ENCODE measurements at places on chromosomes 16 and 17.

DNA sequence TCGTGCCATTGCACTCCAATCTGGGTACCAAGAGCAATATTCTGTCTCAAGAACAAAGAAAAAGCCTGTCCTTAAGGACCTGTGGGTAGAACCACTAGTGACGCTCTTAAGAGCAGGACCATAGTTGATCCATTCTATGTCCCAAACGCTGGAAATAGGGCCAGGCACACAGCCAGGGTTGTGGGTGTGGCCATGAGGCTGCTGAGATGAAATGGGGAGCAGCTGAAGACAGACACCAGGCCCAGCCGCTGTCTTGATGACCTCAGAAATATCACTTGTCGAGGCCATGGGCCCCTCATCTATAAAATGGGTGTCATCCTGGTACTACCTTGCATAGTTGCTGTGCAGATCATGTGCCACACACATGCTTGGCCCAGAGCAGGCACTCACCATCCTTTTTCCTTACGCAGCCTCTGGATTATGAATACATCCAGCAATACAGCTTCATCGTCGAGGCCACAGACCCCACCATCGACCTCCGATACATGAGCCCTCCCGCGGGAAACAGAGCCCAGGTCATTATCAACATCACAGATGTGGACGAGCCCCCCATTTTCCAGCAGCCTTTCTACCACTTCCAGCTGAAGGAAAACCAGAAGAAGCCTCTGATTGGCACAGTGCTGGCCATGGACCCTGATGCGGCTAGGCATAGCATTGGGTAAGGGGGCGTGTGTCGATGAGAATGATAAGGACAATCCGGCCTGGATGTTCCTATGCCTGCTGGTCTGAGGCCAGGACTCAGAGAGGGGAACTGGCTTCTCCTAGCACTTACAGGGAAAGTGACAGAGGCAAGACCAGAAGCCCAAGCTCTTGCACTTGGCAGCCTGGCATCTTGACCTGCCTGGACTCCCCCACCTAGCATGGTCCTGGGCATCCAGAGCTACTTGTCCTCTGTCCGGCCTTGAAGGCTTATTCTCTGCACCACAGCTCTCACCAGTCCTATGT lies 25.5 kb downstream of the CDH5 start:
- no peak for DNase-seq

DNA sequence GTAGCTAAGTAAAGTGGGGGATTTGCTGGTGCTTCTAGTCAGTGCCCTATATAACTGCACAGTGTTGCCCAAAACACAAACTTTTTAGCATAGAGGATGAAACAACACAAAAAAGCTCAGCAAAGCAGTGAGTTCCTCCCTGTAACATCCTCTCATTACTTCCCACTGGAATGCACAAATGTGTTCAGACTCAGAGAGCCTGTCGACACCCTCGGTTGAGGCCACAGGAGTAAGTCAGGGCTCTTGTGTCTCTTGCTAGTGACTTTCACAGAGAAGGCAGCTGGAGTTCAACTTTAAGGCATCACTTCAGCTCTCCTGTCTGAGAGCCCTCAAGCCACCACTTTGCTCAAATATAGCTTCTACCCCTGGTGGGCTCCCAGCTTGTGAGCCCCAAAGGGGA lies 107.2 kb upstream of the NETO2 start:
- no peak for DNase-seq

DNA sequence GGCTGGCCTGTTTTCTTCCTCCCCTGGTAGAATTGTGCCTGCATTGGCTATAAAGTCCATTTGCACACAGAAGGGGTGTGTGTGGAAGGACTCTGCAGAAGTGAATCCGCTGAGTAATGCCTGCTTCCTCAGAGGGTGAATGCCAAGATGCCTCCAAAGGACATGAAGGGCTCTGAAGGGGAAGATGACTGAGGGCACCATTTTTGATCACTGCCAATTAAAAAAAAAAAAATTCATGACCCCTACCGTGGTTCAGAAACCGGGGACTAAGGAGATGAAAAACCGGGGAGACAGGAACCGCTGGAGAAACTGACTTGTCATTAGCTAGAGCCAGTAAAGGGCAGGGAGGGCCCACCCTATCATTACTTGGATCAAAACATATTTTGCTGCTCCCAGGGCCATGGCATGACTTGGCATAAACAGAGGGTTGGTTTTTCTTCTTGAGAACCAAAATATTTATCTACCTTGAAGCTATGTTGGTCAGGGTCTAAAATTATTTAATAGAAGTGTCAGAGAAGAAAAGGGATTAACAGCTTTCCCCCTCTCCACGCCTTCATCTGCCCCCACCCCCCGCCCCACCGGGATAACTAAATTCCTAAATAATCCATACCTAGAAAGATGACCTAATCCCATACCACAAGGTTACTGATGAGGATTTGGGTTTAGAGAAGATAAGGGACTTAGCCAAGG lies 3.6 kb upstream of the USP7 start:
- DNase-seq = no peak

- no peak for DNase-seq
Measured at GRCh38 chr16:53510704-53511070, 7.7 kb upstream of the AKTIP start.

- no peak for DNase-seq
Measured at GRCh38 chr16:25297151-25297787, 39.6 kb upstream of the ZKSCAN2 start.

- DNase-seq = no peak
Measured at GRCh38 chr16:75793641-75794040, 67.4 kb upstream of the CPHXL start.

DNA sequence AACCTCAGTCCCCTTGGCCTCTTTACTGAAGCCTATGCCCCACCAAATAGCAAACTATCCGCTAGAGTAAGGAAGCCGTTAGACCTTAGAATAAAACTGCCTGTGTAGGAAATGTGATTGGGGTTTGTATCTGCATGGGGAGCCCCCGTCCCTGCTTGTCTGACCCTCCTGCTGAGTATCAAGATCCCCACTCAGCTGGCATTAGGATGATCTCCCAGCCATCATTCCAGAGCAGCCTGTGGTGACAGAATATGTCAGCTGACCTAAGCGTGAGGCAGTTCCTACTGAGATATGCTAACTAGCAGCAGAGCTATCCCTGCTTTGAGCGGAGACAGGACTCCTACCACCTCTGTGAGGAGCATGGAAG lies 645 bp upstream of the GFOD2 start:
- no peak for DNase-seq

GRCh38 chr16:84851192-84852127 lies 31.7 kb downstream of the CRISPLD2 start:
- DNase-seq = peak; percentile 73

GRCh38 chr17:81202318-81202717 lies 20.4 kb downstream of the CEP131 start:
- DNase-seq = no peak

GRCh38 chr17:32962320-32962711 lies 29.3 kb upstream of the SPACA3 start:
- no peak for DNase-seq

DNA sequence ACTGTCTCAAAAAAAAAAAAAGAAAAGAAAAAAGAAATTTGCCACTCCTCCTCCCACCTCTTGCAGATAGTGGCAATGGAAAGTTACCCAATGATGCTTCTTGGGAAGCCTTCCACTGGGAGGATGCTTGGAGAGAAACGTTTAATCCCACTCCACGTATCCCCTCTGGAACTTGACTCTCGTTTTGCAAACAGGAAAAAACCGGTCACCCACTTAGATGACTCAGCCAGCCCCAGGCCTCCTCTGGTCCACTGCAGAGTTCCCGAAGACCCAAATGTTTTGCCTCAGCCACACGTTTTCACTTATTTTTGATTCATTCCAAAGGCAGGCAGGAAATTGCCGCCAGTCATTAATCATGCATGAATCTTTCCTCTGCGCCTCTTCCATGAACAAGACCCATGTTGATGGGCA lies 9.3 kb upstream of the TNFRSF17 start:
- DNase-seq = peak; percentile 96

DNA sequence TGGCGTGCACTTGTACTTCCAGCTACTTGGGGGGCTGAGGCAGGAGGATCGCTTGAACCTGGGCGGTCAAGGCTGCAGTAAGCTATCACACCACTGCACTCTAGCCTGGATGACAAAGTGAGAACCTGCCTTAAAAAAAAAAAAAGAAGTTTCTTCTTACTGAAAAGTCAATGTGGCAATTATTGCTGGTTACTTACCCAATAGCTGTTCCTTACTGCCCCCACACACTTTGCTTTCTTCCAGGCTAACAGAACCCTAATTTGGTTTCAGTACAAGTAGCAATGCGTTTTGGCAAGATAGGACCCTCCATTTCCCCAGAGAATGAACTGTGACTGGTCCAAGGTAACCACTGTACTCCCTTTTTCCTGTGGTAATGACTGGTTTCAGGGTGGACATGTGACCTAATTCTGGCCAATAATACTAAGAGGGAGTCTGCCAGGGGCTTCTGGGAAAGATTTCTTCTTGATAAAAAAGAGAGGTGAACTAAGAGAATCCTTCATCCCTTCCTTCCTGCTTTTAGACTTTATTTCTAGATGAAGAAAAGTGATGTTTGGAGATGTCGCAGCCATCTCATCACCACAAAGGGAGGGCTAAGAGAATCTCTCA lies 58.8 kb upstream of the MSI2 start:
- DNase-seq = no peak

DNA sequence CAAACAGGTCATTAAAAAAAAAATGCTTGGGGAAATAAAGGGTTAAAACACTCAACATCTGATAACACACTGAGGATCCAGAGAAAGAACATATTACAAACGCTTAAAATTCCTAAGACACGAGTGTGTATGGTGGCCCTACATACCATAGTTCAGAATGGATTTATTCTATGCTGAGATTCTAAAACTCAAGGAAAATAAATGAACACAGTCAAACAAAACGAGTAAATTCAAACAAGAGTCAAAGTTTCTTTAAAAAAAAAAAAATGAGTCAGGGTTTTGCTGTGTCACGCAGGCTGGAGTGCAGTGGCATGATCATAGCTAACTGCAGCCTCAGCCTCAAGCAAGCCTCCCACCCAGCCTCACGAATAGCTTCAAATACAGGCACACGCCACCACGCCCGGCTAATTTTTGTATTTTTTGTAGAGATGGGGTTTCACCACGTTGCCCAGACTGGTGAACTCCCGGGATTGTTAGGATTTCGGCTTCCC lies 17.4 kb downstream of the CRK start:
- no peak for DNase-seq

- DNase-seq = no peak
Measured at GRCh38 chr16:55678161-55678821, 22.5 kb downstream of the SLC6A2 start.

DNA sequence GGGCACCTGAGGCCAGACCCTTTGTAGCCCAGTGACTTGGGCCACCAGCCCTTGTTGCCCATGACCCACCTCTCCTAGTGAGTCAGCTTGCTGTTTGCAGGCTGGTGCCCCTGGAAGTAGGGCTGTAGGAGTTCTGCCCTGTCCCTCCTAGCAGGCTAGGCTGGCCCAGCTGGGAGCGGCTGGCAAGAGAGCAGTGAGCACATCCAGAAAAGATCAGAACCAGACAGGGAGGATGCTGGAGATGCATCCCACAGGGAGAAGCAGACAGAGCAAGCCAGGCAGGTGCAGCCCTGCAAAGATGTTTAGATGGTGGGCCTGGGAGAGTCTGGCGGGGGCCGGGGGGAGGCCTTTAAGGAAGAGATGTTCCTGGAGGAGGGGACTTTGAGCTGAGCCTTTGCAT lies 2.4 kb downstream of the SLC5A10 start:
- no peak for DNase-seq

DNA sequence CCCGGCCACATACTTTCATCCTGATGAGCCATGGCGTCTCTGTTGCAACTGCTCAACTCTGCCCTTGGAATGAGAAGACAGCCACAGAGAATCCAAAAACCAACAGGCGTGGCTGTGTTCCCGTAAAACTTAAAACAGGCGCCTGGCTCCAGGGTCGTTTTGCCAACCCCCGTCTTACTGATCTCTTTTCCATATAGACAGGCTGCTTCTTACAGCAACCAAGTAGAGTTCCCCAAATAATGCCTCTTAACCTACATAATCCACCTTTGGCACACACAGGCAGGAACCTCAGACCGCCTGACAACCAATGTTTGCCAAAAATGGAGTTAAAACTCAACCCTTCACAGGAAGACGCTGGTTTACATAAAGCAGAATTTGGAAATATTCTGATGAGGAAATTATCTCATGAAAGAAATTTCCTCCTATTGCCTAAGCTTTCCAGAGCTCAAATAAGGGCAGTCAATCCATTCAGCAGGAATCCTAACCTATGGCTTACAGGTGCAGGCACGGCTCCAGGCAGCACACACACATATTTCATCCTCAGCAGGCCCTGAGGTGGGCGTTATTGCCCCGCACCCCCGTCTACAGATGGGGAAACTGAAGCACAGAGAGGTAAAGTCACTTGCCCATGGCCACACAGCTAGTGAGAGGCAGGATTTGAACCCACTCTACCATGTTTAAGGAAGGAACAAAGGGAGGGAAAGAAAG lies 35.8 kb downstream of the LITAF start:
- no peak for DNase-seq

- DNase-seq = no peak
Measured at GRCh38 chr17:28325211-28325610, 6.2 kb downstream of the TMEM97 start.

DNA sequence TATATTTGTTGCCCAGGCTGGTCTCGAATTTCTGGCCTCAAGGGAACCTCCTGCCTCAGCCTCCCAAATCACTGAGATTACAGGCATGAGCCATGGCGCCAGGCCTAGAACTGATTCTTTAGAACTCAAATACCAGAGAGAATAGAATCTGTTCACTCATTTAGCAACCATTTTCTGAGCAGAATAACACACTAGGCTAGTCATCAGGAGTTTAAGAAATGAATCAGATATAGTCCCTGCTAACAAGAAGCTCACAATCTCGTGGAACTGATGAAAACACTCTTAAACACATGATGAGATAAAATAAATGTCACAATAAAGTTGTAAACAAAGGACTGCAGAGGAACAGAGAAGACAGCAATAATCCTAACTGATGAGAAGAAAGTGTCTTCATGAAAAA lies 55.8 kb upstream of the ADCY9 start:
- no peak for DNase-seq

GRCh38 chr16:50038286-50038685 lies 13.3 kb downstream of the CNEP1R1 start:
- no peak for DNase-seq

DNA sequence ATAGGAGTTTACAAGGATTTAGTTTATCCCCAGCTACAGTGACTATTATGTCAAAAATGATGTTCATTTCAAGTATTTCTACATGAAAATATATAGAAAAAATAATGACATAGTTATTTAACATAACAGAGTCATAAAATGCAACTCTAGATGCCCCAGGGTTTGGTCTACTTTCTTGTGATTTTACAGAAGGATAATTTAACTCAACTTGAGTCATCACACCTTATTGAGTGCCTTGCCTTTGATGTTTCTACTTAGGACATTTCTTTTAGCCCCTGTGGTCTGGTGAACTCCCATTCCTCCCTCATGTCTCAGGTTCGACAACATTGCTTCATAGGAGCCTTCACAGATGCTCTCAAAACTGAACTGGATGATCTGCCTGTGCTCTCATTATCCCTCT lies 2.0 kb downstream of the KRT20 start:
- DNase-seq = no peak

GRCh38 chr16:15606518-15607220 lies 36.3 kb downstream of the MARF1 start:
- no peak for DNase-seq

Measured in HS-5 (cell line).